ENCODE measurements at places on chromosomes 5 and 9.

DNA sequence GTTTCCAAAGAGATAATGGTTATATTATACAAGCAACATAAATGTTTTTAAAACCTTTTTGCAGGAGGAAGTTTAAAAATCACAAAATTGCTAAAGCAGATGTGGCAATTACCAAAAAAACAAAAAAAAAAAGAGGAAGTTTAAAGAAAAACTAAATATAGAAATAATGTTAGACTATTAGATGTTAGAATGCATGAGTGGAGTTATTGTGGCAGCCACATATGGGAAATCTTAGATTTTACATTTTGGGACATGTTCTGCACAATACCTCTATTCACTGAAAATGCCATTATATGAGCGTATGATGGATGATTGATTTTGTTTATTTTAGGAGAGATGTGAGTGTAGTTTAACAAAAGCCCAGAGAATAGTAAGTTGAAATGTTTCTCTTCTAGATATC lies 31.2 kb upstream of the DTWD2 start:
- DNase-seq: no peak

GRCh38 chr5:108382784-108383330 lies 959 bp upstream of the FBXL17 start:
- no peak for DNase-seq

DNA sequence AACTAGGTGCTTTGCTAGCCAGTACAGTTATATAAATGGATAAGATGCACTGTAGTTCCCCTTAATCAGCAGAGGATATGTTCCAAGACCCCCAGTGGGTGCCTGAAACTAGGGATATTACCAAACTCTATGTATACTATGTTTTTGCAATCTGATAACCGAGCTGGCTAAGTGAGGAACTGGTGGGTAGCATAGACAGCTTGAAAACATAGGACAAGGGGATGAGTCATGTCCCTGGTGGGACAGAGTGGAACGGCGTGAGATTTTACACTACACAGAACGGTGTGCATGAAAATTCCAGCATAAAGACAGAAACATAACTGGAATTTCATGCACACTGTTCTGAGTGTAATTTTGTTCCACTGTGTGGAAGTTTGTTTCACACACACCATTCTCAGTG lies 86.9 kb downstream of the BASP1 start:
- no peak for DNase-seq

- no peak for DNase-seq
These were observed 400.3 kb downstream of the ZSWIM6 start for GRCh38 chr5:61732369-61732768.

- no peak for DNase-seq
These were observed 11.4 kb downstream of the OTULIN start for GRCh38 chr5:14675865-14676300.

DNA sequence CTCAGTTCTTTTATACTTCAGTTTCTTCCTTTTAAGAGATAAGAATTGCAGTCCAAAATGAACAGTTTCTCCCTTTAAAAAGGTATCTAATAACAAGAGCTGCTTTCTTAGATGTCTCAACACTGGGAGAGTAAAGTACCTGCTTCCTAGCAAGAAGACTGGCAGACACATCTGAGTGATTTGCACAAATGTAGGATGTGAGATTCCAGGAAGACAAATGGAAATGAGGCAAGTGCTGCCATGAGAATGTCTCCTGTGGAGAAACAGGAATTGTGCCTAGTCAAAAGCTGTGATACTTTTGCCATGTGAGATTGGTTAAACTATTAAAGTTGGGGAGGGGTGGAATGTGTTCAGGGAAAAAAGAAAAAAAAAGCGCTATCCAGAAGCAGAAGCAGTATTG lies 159.1 kb downstream of the HTR1A start:
- DNase-seq: no peak

DNA sequence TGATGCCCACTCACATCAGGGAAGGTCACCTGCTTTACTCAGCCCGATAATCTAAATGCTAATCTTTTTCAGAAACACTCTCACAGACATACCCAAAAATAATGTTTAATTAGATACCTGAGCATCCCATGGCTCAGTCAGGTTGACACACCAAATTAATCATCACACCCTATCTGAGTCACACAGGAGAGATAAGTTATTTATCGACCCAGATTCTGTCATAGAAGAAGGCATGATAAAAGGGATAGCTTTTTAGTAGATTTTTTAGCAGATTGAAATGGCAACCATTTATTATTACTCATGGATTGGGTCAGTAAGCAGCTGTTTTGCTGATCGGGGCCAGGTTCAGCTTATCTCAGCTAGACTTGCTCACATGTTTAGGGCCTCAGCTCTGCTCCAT lies 97.8 kb upstream of the TYRP1 start:
- no peak for DNase-seq

GRCh38 chr5:167786871-167787578 lies 504.4 kb upstream of the WWC1 start:
- no peak for DNase-seq

- DNase-seq: no peak
These were observed 471.1 kb upstream of the MPDZ start for GRCh38 chr9:13750639-13751038.

DNA sequence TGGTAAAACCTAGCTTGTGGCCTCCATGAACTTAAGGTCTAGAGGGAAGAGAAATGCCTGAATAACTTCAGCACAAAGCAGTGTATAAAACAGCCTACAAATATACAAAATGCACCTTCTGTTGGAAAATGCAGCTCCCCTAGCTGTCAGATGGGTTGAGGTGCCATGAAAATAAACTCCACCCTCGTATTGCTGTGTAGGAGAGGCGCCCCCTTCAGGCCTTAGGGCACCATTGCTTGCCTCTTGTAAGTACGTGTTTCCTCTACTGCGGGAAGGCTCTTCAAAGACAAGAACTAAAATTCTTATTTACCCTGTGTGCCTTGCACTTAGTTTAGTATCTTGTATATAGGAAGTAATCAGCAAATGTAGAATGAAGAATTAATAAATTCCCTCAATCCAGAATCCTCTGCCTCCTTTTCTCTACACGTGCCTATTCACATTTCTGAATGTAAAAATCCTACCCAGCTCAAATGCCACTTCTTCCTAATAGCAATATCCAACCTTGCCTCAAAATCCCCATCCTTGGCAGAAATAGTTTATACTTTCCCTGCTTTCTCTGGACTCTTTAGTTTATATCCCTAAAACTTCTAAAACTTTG lies 393.7 kb upstream of the PDE4D start:
- DNase-seq: no peak

DNA sequence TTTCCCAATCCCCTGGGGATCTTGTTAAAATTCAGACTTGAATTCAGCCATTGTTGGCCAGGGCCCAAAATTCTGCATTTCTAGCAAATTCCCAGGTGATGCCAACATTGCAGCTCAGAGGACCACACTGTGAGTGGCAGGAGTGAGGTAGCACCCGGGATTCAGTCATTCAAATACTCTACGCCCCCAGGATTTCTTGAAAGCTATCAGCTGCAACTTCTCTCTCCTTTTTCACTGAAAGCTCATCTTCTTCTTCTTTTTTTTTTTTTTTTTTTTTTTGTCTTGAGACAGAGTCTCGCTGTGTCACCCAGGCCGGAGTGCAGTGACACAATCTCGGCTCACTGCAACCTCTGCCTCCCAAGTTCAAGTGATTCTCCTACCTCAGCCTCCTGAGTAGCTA lies 19.3 kb upstream of the ANKH start:
- DNase-seq: no peak

GRCh38 chr9:91789941-91790340 lies 160.1 kb downstream of the ROR2 start:
- DNase-seq: no peak

GRCh38 chr5:117266280-117266679 lies 691.7 kb upstream of the SEMA6A start:
- DNase-seq: no peak

DNA sequence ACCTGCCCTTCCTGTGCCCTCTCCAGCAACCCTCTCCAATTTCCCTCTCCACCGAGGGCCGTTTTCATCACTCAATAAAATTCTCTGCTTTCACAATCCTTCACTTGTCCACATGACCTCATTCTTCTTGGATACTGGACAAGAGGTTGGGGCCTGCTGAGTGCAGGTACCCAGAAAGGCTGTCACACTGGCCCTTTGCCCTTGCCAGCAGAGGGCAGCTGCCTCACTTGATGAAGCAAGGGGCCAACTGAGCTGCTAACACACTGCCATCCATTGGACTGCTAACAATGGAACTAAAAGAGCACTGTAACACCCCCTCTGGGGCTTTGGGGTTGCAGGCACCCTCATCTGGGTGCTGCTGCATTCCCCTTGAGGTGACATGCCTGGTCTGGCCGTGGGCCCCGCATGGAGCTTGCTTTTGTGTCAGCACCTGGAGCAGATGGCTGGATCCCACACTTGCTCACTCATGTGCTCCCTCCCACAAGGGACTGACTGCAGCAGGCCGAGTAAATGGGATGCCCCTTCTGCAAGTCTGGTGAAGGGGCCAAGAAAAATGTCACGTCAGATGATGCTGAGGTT lies 308.1 kb upstream of the ADCY2 start:
- DNase-seq: no peak

- no peak for DNase-seq
These were observed 20.9 kb upstream of the ORM1 start for GRCh38 chr9:114301798-114302565.

- no peak for DNase-seq
These were observed 436.5 kb downstream of the KIAA0825 start for GRCh38 chr5:94181895-94182294.

DNA sequence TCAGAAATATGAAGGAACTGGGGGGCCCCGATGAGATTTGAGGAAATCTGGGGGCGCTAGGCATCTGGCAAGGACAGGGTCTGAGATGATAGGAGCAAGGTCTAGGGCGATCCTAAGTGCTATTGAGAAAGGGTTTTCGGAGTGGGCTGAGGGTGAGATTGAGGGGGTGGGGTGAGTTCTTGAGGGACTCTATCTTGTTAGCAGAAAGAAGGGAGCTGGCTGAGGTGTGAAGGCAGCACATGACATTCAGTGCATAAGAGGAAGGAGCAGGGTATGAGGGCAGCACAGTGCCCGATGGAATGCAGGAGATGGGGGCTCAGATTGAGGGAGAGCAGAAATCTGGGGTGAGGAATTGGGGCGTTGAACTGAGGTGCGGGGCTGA lies 640 bp downstream of the TRIM32 start:
- no peak for DNase-seq

DNA sequence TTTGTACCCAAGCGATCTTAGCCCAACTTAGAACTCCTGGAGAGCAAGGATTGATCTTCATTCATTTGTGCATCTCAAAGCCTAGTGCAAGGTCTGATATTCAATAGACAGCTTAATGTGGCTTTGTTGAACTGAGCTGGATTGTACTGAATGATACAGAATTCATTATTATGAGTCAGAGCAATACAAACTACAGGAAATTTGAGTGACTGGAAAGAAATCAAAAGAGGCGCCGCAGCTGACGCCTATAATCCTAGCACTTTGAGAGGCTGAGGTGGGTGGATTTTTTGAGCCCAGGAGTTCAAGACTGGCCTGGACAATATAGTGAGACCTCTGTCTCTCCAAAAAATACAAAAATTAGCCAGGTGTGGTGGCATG lies 58.6 kb downstream of the ENC1 start:
- no peak for DNase-seq

- DNase-seq: no peak
These were observed 250.9 kb downstream of the ADGRV1 start for GRCh38 chr5:90809311-90810056.

GRCh38 chr9:124828489-124829333 lies 24.5 kb upstream of the WDR38 start:
- DNase-seq: no peak

DNA sequence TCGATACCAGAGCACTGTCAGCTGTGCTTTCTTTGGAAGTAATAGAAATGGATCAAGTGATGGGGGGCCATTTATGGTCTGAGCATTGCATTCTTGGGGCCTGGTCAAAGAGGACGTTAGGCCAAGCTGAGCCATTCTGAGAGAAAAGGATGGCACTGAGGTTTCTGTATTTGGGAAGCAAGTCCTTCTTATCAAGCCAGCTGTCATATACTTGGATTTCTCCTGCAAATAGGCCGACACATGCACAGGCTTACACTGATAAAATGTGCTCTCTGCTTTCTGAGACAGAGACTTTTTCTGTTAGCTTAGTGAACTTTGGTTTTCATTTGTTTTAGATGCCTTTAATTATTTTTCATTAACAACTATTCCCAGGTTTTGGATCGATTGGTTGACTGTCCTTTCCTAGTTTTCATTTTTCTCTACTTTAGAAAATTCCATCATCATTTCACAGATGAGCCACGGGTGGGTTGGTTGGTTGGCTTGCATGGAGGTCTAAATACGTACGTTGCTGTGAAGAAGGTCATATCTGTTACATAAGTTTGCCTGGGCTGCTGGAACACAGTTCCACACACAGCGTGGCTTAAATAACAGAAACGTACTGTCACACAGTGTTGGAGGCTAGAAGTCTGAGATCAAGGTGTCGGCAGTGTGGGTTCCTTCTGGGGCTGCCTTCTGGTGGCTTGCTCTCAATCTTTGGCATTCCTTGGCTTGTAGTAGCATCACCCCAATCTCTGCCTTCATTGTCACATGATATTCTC lies 20.3 kb downstream of the TMOD1 start:
- no peak for DNase-seq

GRCh38 chr5:181100121-181100875 lies 30.7 kb downstream of the OR2V1 start:
- DNase-seq: no peak

DNA sequence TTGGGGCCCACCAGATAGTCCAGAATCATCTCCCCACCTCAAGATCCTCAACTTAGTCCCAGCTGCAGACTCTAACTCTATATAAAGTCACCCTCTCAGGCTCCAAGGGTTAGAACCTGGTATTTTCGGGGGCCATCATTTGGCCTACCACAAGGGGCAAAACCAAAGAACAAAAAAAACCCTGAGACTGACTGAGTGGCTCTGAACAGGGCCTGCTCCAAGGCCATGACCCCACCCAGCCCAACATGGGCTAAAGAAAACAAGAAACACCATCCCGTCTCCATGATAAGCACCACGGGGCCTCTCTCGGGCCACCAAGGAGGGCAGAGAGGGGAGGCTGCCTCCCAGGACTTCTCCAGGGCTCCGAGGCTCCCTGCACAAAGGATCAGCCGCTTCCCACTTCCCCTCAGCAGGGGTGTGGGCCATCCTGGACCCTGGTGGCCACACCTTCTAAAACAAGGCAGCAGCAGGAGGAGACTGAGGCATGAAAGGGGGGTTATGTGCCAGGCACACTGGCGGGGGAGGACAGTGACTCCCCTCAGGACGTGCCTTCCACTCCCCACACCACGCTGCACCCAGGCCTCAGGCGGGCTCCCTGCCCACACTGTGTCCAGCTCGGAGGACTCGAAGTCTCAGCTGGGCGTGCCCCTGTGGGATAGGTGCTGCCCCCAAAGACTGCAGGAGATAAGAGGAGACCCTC lies 51.5 kb downstream of the SEMA4D start:
- no peak for DNase-seq

- DNase-seq: no peak
These were observed 129.7 kb upstream of the IQGAP2 start for GRCh38 chr5:76273206-76273885.

GRCh38 chr5:59831326-59832010 lies 62.1 kb downstream of the PDE4D start:
- no peak for DNase-seq

GRCh38 chr5:130571076-130571475 lies 594.0 kb downstream of the HINT1 start:
- no peak for DNase-seq
